LHCN-M2 (cell line): ENCODE measurements at places on chromosomes 16 and 17. TPM values are rescaled to one million over a fixed set of nuclear protein-coding genes. Genes with fewer than 3 reads are reported as not detected.

DNA sequence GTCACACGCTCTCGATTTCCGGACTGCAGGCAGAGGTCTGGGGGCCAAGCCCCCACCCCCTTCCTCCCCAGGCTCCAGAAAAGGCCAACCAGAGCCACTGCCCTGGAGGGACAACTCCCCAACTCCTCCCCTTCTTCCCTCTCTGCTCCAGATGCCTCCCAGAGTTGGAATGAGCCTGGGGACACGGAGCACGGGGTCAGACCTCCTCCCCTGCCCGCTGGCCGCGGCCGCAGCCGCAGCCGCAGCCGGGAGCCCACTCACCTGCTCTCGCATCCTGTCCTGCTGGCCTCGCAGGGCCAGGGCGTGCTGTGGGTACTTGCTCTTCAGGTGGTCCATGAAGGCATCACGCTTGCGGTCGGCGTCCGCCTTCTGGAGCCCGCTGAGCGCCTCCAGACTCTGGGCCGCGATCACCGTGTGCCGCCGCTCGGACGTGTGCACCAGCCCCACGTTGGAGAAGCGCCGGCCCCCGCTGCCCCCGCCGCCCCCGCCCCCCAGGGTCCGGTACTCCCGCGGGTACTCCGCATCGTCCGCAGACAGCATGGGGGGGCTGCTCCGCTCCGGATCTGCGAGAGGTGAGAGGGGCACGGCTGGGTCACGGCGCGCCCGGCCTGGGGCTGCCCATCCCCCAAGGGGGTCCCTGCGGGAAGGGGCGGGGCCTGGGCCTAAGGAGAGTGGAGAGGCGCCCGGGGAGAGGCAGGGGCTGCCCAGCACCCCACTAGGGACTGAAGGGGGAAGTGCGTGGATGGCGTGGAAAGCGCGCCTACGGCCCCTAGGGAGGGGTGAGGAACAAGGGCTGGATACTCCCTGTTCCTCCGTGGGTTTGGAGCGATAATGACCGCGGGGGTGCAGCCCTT is 27.3 kb downstream of the SRCIN1 start:
- DNase-seq, result no peak

Gene APOBR
- total RNA-seq, result not detected in 2 replicates

DNA sequence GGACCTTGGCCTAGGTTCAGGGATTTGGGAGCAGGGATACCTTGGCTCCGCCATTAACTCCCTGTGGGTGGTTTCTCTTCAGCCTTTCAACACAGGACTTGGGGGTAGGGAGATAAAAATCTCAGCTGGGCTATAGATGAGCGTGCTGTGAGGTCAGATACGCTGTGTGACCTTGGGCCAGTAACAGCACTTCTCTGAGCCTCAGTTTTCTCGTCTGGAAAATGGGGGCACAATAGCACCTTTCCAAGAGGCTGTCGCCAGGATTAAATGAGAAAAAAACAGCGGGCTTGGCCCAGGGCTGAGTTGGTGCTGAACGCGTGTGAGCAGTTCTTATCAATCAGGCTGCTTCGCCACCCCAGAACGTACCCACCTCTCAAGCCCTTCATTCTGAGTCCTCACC is 17.6 kb downstream of the CCDC92B start:
- DNase-seq, result no peak

Gene EVPLL
- not detected in 2 replicates for total RNA-seq

DNA sequence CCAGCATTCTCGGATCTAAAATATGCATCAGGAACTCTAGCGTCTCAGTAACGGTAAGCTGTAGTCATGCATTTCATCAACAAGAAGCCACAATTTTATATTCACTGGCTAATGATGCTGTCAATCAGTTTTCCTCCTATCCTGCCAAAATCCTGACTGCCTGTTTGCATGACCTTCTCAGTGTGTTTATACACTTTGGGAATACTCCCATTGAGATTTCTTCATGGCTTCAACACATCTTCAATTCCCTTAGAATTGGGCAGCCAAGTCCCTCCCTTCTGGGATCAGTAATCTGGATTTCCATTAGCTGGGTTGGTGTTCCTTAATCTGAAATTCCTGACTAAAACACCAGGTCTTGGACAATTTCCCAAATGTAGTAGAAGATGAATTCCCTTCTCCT is 348.9 kb upstream of the DYNLRB2 start:
- no peak for DNase-seq

DNA sequence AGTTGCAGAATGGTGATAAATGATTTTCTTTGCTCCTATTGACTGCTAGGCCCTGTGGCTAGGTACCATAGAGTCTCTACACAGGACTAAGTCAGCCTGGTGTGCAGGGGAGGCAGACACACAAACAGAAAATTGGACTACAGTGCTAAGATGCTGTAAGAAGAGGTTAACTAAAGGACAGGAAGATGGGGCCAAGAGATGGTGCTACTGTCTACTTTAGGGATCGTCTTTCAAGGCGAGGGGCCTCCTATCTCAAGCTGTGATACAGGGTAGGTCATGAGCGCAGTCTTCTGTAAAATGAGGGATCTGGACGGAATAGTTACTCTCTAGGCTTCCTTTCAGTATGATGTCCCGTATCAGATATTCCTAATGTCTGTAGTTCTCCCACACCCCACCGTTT is 817 bp downstream of the NME1 start:
- DNase-seq, result peak; percentile 19
